ENCODE measurements at places on chromosomes 7 and 10.

DNA sequence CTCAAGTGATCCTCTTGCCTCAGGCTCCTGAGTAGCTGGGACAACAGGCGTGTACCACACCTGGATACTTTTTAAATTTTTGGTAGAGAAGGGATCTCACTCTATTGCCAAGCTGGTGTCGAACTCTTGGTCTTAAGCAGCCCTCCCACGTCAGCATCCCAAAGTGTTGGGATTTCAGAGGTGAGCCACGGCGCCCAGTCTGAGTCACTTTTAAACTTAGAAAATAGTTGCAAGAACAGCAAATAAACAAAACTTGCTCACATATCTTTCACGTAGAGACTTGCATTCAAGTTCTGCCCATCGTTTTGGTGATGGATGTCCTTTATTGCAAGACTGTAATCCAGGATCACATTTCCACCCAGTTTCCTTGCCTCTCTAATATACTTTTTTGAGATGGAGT is 16.6 kb downstream of the GTF2I start:
- no peak for DNase-seq

GRCh38 chr10:23402856-23403255 is 36.0 kb upstream of the OTUD1 start:
- no peak for DNase-seq

DNA sequence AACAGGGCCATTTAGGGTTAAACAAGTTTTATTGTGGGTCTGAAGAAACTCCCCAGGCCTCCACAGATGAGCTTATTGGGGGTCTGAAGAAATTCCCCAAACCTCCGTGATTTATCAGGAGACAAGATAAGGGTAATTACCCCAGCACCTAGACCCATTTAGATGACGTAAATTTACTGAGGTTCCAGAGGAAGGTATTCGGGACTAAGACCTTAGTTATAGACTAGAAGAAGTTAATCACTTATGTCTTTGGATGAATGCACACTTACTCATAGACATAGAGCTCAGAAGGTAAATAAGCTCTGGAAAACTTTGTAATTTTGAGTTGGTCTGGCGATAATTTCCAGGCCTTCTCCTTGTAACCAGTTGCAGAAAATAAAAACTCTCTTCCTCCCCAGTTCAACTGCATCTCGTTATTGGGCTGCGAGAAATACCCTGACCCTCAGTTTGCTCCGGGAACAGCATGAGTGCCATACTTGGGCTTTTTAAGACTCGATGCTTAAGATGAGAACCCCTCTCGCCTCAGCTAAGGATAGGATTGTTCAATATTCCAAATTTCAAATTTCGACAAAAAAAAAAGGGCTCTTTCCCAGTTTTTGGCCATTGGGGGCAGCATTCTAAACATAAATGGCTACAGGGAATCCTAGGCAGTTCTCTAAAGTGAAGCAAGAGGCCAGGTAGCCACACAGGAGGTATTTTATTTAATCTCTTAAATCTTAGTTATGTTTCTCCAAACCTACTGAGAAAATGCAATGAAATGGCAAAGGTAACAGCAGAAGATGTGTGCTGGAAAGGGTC is 74.7 kb upstream of the PFKP start:
- DNase-seq = no peak

DNA sequence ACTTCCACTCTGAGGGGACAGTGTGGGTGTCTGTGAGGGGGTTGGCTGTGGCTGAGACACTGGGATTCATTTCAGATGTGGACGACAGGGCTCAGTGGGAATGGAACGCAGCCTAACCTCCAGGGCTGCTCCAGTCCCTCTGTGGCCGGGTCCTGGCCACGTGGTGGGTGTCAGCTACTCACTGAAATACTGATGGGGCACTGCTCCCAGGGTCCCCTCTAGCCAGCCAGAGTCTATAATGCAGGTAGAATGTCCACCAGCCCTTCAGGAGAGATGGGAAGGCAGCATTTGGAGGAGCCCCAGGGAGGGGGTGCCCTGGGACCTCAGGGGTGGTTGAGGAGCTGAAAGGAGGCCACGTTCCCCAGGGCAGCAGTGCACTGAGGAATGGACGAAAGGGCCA is 87.2 kb upstream of the LANCL2 start:
- DNase-seq = no peak

GRCh38 chr10:26879744-26880143 is 19.0 kb upstream of the ABI1 start:
- no peak for DNase-seq

DNA sequence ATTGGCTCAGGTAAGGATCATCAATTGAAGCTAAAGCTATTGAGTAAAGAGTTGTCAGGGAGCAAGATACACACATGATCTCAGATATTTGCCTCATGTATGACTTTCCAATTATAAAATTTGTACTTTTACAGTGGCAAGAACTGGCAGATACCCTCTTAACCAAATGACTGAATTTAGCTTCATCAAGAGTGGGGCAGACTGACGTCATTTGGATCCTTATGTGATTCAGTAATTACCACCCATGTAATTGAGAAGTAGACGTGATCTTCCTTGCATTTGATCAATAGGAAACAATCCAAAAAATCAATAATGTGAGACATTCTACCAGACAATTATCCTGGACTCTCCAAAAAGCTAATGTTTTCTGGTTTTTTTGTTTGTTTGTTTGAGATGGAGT is 8.9 kb downstream of the LRRC72 start:
- DNase-seq = no peak

DNA sequence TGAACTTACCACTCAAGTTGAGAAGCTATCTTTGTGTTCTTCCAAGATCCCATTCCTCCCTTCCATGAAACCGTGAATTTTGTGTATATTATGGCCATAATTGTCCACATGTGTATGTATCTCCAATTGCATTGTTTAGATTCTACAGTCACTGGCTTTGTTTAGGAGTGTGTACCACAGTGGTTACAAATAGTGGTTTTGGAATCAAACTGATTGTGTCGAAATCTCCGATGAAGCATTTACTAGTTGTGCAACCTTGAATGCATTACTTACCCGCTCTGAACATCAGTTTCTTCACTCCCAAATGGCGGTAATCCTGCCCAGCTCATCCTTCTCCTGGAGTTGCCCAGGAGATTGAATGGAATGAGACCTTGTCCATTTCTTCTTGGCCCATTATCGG is 145.0 kb upstream of the ZNF32 start:
- no peak for DNase-seq

DNA sequence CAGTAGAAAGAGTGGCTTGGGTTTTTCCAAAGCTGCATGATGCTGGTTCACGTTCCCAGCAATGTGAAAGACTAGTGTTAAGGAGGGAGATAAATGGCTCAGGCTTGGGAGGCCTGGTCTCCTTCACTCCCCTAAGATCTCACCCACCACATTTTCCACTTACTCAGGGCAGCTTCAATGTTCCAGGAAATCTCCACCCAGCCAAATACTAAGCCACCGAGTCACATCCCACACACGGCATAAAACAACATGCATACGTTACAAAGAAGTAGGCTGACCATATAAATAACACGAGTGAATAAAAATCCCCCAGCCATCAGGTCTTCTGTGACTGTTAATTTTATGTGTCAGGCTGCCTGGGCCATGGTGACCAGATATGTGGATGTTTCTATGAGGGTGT is 303.5 kb downstream of the SFMBT2 start:
- no peak for DNase-seq

DNA sequence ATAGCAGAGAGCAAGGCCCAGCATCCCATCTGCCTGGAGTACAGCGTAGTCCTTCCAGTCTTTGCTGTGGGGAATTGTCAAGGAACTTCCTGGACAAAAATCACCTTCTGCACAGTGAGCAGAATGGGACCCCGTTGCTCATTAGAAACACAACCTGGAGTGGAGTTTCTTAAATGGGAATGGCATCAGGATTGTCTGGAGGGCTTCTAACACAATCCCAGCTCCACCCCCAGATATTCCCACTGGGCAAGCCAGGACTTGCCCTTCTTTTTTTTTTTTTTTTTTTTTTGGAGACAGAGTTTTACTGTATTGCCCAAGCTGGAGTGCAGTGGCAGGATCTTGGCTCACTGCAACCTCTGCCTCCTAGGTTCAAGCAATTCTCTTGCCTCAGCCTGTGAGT is 356.4 kb downstream of the GALNT17 start:
- DNase-seq = no peak

GRCh38 chr7:157925383-157925875 is 588.6 kb downstream of the DNAJB6 start:
- DNase-seq = no peak

DNA sequence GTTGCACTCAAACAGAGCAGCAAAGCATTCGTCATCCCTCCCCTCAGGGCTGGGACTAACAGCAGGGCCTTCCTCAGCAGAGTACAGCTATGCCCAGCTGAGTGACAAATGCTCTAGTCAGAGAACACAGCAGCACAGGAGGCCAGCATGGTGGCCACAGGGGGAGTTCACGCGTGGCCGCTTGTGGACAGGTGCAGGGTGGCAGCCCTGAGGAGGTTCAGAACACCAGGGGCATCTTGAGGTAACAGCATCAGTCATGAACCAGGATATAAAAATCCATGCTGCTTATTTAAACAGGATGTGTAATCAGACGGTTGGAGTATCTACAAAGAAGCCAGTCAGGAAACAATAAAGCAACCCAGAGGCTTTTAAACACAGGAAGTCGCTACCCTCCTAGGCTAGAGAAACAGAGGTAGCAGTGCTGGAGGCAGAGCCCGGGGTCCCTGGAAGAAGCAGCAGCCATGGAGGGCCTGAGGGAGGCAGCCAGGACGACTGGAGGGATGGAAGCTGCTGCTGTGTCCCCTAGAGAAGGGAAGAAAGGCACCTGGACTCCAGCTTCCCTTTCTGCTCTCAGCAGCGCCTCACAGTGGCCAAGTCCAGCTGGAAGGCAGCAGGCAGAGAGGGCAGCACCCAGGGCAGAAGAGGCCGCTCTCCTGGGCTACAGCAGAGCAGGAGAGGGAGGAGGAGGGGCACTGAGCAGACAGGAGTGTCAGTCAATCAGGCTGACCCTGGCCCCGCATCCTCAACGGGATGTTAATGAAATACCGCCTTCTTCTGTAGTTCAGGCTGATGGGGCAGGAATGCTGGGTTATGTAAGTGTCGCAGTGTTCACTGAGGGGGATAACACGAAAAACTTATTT is 70.8 kb upstream of the UCN3 start:
- DNase-seq = peak; percentile 90

DNA sequence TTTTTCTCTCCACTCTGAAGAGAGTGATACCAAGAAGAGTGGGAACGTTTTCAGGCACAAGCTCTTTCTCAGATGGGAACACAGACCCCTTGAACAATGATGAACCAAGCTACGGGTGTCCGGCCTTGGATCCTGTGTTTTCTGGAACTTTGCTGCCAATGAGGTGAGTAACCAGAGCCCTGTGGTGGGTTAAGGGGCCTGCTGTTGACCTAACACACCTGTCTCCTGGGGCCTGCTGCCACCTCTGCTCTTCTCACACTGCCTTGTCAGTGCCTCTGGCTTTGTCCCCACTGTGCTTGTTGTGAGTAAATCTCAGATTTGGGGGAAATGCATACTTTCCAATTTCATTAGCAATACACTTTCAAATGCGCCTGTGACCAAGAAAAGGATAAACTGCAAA is 1.4 kb upstream of the PKD1L1 start:
- no peak for DNase-seq

DNA sequence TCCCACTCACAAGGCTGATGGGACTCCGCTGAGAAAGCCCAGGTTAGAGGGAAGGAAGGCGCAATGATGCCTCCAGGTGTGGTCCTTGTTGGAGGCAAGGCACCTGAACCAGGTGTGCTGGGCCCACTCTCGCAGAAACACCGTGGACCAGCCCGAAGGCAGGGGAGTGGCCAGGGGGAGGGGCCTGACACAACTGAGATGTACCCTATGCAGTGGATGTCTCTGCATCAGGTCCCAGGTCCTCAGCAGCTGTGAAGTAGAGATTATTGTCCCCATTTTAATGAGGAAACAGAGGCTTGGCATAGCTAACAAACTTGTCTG is 32.0 kb downstream of the GBX1 start:
- no peak for DNase-seq

DNA sequence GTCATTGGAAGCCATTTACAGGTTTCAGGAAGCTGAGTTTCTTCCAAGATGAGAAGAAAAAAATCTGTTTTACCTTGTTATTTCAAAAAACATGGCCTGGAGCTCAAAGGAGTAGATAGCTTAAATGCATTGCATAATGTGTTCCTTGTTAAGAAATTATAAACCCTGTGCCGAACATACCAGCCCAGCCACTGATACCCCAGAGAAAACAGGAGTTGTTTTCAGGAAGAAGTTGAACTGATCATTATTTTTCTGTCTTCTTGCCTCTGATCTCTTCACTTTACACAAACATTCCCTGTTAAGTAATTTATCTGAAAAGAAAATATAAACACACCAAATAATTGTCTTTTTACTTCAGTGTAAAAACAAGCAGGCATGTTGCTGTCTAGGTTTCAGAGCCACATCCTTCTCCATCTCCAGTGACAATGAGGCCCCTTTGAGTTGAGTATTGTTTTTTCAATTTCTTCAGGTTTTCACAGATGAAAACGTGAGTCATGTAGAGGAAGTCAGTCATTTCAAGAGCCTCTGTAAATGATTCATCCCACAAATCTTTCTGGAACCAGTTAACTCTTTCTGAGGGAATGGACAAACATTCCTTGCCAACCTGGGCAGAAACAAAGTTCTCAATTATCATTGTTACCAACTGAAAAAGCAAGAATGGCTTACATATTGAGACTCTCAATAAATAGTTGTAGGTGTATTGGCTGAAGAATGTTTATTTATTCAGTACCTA is 244.2 kb downstream of the IPMK start:
- DNase-seq = peak; percentile 46

DNA sequence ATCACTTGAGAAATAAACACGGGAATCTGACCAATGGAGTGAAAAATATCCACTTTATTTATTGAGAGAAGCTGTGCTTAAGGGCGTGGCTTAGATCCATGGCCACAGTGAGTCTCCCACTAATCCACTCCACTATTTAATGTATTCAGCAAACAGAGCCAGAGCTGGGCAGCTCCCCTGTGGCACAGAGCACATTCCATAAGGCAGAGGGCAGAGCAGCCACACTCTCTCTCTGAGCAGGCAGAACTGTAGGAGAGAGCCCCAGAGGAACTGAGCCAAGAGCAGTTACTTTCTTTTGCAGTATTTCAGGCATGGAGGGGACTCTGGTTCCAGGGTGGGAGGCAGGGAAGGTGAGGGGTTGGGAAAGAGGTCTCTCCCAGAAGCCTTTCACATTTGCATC is 106.0 kb downstream of the GALNT17 start:
- DNase-seq = no peak

- no peak for DNase-seq
Observed at GRCh38 chr7:149725426-149725821, 48.0 kb downstream of the ZNF467 start.

GRCh38 chr7:51700593-51701215 is 384.1 kb upstream of the COBL start:
- no peak for DNase-seq

GRCh38 chr7:270351-270983 is 19.5 kb upstream of the FOXL3 start:
- DNase-seq = no peak

DNA sequence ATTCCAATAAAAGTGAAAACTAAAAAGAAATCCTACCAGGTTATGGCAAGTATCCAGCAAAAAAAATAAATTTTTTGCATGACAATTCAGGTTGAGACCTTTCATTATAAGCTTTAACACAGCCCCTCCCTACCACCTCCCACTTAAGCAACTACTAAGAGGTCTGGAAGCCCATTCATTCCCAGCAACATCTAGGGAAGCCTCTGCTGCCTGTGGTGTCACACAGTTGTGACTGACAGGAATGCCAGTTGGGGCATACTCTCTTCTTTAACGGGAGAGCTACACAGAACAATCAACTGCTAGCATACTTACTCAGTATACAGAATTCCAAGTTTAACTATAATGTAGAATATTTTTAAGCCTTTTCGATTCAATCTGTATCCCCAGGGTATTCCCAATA is 27.8 kb downstream of the ABI1 start:
- DNase-seq = no peak

All from activated CD4-positive, alpha-beta T cell treated with anti-CD3 and anti-CD28 coated beads, Interleukin-10, Interleukin-2, amounts not matched to agents 100 ng/mL and 50 ng/mL, durations not matched to agents 16 hours and 8 hours (primary cell).